Amniotic stem cell (primary cell): ENCODE measurements at places on chromosomes 4 and X.

DNA sequence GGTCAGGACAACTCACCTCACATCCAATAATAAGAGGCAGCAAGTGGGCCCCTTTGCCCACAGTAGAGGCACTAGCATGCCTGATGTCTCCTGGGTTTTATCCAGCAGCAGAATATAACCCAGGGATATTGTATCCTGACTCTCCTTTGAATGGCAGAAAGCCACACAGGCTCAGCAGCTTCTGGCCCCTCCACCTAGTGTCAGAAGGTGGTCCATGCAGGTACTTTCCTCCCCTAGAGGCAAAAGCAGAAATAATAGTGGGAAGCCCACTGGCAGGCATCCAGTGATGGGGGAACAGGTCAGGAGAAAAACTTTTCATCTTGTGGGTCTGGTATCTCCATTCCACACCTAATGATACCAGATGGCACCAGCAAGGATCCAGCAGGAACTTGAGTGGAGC lies 75.5 kb upstream of the IRS4 start:
- no peak for DNase-seq

GRCh38 chr4:118367872-118368271 lies 15.1 kb upstream of the PRSS12 start:
- no peak for DNase-seq

DNA sequence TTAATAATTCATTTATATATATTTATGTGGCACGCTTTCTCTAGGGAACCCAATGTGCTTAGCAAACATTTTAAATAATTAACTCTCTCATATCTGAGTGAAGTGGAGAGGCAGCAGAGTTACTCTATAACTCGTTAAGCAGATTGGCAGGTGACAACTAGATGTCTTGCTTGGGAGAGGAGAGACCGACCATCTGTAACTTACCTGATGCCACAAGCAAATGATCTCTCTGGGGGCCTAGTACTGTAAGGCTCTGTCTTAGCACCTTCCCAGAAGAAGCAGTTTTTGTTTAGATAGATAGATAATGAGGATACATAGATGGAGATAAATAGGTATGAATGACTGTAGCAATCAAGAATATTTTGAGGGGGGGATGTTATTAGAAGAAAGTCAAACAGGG lies 11.9 kb upstream of the SEL1L3 start:
- DNase-seq = no peak

GRCh38 chr4:100721077-100721476 lies 203.3 kb upstream of the EMCN start:
- no peak for DNase-seq

DNA sequence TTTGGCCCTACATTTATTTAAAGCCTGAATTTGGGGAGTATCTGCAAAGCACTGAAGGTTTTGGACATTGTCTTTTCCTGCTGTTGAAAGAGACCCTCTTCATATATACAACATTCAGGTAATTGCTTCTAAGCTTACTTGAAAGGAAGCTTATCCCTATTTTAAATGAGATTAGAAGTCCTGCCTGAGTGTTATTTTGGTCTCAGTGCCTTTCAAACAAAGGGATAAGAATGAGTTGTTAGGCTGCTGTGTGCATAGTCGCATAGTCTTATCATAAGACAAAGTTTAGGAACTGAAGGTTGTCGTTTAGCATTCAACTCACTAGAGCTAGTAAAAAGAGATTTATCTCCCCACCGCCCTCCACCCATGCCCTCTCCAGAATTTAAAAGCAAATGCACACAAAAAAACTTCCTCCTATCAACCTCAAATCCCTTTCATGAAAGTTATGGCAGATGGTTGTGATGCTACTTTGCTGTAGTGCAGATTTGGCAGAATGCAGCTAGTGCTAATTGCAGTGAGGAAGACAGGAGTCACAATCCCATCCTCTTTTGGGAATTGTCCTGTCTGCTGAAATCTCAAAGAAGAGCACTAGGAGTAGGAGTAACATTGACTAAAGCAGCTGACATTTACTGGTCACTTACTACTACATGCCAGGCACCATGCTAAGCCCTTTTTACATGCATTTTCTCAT lies 5.8 kb downstream of the HERC3 start:
- no peak for DNase-seq

DNA sequence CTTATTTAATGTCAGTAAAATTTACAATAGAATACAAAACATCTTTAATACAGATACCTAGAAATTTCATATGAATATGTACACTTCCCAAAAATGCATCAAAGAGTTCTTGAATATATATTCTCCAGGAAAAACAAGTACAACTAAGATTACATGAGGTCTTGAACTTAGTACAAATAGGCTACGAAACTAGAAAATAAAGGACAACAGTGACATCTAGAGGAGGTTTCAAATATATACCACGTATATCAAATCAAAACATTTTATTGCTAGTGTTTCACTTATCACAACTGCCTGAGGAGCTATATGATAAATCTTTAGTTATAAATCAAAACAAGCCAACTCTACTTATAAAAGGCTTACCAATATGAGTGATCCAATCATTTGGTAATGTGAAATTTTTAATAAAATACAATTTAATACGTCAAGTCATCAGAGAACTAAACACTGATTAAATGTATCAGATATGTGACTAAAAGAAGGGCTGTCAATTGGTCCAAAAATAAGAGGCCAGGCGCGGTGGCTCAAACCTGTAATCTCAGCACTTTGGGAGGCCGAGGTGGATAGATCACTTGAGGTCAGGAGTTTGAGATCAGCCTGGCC lies 36.6 kb downstream of the ANAPC10 start:
- peak; percentile 7 for DNase-seq

DNA sequence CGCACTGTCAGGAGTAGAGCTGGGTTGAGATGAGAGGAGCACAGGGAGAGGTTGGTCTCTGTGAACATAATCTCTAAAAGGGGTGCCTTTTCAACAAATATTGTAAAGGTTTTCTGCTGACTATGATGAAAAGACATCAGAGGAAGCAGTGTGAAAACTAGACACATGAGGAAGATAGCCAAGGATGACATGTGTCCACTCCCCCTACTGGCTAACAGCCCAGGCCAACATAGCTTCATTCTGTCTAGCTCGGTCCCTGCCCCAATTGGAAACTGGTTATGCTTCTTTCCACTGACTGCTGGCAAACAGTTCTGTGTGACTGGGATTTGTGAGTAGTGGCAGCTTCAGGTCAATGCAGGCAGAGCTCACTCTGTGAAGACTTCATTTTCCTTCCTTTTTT lies 115.4 kb upstream of the ESX1 start:
- DNase-seq = no peak

- DNase-seq = no peak
These were observed 224.2 kb downstream of the DMD start for GRCh38 chrX:32987142-32987541.

GRCh38 chr4:135917011-135917410 lies 1615.3 kb downstream of the PCDH18 start:
- DNase-seq = peak; percentile 18

DNA sequence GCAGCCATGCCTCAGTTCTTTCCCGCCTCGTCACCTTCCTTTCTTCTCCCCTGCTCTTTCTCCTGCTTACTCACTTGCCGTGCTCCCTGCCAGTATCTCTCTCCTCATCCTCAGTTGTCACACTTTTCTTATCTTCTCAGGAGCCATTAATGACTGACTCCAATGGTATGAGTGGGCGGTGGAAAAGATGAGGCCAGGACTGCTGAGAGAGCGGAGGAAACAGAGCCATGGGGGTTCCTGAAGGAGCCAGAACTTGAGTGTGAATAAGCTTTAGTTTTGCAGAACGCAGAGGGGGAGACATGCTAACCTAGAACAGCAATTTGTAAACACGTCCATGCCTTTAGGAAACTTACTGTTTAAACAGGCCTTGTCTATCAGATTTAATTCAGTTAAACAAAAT lies 126.5 kb downstream of the CHIC2 start:
- DNase-seq = peak; percentile 80

- DNase-seq = no peak
These were observed 44.4 kb downstream of the PSAPL1 start for GRCh38 chr4:7390336-7390735.
